ENCODE measurements at places on chromosomes 11 and 22.

DNA sequence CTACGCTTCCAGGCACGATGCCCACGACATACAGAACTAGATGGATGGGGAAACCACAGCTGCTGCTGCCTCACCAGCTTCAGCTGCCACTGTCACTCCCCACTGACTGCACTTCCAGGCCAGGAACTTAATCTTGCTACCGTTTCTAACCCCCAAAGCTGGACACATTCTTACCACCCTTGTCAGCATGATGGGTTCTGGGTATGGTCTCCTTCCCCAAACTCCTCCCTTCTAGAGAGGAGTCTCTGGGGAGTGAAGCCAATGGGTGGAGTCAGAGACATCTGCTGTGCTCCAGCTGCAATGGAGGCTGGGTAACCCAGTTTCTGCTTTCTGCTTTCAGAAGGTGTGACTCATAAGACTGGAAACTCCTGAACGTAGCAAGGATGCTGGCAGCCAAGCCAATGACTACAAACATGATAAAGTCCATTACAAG lies 87.0 kb upstream of the THY1 start:
- DNase-seq = no peak

DNA sequence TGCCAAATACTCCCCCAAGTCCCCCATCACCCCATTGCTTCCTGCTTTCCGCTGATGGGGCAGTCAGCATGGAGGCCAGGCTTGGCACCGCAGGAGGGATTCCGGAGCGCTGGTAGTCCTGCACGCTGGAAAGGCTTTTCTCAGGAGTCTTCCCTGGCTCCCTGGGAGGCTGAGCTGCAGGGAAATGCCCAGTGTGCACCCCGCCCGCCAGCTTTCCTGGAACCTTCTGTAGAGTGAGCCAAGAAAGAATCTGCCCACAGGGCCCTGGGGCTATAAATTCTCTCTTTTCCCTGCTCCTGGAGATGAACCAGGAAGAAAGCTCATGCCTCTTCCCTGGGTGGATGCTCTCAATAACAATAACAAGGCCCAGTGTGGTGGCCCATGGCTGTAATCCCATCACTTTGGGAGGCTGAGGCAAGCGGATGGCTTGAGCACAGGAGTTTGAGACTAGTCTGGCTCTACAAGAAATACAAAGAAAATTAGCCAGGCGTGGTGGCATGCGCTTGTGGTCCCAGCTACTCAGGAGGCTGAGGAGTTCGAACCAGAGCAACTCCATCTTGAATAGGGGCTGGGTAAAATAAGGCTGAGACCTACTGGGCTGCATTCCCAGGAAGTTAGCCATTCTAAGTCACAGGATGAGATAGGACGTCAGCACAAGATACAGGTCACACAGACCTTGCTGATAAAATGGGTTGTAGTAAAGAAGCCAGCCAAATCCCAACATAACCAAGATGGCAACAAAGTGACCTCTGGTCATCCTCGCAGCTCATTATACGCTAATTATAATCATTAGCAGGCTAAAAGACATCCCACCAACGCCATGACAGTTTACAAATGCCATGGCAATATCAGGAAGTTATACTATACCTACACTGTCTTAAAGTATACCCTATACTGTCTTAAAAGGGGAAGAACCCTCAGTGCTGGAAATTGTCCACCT lies 46.4 kb upstream of the FTH1 start:
- no peak for DNase-seq

GRCh38 chr11:96337541-96338431 lies 5.2 kb downstream of the MAML2 start:
- DNase-seq = peak; percentile 64

GRCh38 chr11:82810326-82810725 lies 76.7 kb upstream of the FAM181B start:
- no peak for DNase-seq

GRCh38 chr22:42074132-42074811 lies at the start of gene PHETA2:
Gene PHETA2 (plus strand): TSS chr22:42074248. CDS start chr22:42077294, 3,046 bp downstream.
- no peak for DNase-seq

DNA sequence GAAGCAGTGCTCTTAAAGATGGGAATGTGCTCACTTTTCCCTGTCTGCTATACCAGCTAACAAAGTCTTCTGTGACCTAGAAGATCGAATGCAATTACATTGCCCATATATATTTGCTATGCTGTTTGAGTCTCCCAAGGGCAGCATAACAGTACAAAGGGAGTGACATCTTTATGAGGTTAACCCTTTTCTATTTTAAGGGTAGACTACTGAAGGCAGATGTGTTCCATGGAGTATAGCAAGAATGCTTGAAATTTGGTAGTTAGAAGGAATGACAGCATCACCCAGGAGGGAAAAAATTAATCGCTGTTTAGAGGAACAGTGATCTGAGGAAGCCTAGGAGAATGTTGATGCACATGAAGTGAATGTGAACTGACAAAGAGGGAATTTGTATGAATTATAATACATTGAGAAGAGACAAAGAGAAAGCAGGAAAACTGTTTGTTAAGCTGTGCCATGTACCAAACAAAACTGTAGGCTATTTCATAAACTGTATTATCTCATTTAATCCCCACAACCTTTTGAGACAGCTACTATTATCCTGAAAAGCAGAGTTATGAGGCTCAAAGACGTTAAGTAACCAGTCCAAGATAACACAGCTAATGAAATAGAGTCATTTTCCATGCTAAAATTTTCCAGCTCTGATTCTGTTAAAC lies 13.0 kb downstream of the MAML2 start:
- DNase-seq = no peak

All from HAP-1 (cell line).